ENCODE measurements at places on chromosomes 3 and 15.

GRCh38 chr3:121505256-121505655, 40.5 kb downstream of the POLQ start:
- DNase-seq: no peak

- no peak for DNase-seq
Measured at GRCh38 chr3:25897019-25897418, 107.1 kb downstream of the OXSM start.

GRCh38 chr3:103319912-103320311, 885.1 kb downstream of the ZPLD1 start:
- DNase-seq: no peak

GRCh38 chr3:22045882-22046281, 294.9 kb upstream of the ZNF385D start:
- no peak for DNase-seq

- DNase-seq: no peak
Measured at GRCh38 chr3:117801912-117802239, 1092.3 kb downstream of the TUSC7 start.

DNA sequence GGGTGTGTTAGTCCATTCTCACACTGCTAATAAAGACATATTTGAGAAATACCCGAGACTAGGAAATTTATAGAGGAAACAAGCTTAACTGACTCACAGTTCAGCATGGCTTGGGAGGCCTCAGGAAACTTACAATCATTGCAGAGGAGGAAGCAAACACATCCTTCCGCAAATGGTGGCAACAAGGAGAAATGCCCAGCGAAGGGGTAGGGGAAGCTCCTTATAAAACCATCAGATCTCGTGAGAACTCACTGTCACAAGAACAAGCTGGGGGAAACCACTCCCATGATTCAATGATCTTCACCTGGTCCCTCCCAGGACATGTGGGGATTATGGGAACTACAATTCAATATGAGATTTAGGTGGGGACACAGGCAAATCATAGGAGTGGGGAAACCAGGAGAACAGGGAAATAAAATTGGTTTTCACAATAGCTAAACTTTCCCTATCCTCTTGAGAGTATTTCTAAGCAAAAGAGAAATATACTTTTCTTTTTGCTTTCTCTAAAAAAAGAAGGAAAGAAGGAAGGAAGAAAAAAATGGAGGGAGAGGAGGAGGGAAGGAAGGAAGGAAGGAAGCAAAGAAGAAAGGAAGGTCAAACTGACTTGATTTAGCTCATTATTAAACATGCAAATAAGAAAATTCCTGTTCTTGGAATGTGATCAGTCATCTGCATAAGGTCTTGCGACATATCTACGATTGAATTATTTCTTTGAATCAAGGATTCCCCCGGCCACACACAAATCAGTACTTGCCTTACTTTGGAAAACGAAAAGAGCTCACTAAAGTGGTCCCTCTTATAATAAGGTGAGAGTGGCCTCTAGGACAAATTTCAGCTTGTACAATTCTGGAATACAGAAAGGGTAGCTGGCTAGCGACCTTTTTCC, 75.2 kb downstream of the LIPC start:
- no peak for DNase-seq

DNA sequence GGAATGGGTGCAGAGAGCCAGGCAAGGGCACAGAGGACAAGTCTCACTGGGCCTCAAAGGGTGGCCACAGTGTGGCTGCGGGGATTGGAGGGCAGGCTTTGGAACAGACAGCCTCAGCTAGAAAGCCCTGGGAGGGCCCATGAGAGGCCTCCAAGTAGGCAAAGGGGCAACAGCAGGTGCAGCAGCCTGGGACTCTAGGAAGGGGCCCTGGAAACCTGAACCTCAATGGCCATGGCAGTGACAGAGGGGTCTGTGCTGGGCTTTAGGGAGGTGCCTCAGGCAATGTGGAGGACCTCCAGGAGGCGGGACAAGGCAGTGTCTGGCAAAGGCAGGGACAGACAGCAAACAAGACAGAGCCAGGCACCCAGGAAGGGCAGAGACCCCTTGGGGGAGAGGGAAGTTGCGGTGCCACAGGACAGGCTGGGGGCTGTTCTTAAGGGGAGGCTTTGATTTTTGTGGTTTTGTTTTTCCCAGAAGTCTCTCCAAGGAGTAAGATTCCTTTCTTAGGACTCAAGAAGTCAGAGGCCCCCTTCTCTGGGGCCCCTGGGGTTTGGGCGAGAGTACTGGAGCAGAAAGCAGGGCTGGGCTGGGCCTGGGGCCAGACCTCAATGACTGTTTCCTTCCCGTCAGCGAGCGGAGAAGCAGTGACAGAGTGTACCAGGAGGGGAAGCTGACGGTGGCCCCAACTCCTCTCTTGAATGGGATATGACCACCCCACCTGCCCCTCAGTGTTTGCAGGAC, 9.7 kb downstream of the STOML1 start:
- peak; percentile 44 for DNase-seq

- no peak for DNase-seq
Measured at GRCh38 chr15:57784081-57784511, 77.6 kb downstream of the POLR2M start.

DNA sequence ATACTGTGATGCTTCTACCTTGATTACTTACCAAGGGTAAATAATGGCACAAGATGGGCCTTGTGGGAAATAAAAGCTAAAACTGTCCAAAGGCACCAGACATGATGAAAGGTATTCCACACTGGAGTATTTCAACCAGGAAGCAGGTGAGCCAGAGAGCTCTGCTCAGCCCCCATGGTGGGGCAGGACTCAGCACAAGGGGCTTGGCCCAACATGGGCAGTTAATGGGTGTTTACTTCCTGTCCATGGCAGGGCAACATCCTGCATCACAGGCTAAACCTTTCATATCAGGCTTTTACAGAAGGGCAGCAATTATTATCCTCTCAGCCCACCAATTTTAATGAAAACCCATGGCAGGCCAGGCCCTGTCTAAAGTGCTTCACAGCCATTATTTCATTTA, 38.2 kb downstream of the MAGI1 start:
- no peak for DNase-seq

GRCh38 chr3:170027233-170028102, 10.3 kb upstream of the GPR160 start:
- DNase-seq: no peak

GRCh38 chr3:120420928-120421551, 29.8 kb downstream of the FSTL1 start:
- no peak for DNase-seq

DNA sequence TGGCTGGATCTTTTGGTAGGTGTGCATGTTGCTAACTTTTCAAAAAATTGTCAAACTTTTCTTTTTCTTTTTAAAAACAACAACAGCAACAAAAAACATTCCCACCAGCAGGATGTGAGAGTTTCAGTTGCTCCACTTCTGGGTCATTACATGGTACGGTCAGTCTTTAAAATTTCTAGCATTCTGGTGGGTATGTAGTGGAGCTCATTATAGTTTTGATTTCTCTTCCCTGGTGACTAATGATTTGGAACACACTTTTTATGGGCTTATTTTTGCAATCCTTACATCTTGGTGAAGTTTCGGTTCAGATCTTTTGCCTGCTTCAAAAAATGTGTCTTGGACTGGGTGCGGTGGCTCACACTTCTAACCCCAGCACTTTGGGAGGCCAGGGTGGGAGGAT, 19.3 kb downstream of the ATP1B3 start:
- no peak for DNase-seq

DNA sequence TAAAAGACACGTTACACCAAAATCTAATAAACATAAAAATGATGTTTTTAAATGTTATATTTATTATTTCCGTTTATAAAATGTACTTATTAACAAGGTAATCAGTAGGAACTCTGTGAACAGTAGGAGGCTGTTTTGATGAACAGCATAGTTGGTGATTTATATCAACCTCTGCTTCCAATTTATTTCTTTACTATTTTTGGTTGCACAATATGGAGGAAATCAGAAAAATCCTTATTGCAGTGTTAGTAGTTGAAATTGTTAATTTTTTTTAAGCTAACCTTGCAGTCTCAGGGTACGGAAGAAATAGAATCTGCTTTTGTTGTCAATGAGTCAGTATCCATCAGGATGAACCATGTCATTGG, 5.0 kb upstream of the SNX22 start:
- DNase-seq: no peak

DNA sequence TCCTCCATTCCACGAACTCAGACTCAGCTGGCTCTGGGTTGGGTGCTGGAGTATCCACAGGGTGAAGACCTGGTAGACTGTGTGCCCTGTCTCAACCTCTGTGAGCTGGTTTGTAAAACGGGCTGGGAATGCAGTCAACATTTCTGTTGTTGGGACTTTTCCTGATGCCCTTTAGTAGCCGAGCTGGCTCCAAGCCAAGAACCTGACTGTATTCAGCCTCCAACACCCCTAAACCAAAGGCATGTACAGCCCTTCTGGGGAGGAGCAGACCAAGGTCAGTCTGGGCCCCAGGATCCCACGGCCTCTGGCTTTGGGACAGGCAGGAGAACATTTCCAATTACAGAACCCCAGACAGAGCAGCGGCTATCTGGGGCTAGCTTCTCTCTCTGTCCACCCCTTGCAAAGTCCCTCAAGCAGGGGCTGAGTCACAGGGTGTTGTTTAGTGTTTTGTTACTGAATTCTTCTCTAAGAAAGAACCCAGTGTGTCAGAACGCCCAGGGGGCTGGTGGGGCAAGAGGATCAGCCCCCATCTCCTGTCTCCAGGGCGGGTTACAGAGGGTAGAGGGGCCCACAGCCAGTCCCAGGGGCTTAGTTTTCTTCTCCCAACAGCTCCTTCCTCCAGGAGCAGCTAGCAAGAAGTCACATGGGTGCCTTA, 56.8 kb upstream of the SLC6A6 start:
- no peak for DNase-seq

DNA sequence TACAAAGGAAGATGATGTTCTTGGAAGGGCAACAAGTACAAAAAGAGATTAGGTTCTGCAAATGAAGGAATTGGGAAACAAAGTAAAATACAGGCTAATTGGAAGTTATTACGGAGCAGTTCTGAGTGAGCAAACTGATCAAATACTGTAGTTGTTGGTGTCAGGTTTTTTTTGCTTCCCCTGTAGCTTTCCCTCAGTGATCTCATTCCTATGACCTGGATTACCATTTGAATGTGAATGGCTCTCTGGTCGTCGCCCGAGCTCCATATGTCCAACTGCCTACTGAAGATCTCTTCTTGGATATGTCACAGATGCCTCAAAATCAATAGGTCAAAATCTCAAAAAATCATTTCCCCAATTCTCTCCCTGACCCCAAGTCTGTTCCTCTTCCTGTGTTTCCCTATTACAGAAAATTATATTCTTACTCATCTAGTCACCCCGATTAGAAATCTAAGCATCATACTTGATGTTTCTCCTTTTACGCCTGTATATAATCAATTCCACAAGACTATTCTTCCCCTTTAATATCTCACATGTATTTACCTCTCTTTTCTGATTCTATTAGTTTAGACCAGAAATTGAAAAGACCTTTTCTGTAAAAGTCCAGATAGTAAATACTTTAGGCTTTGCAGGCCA, 29.0 kb downstream of the GOLM2 start:
- DNase-seq: no peak

GRCh38 chr15:44792715-44793114, 56.4 kb downstream of the TRIM69 start:
- DNase-seq: no peak

DNA sequence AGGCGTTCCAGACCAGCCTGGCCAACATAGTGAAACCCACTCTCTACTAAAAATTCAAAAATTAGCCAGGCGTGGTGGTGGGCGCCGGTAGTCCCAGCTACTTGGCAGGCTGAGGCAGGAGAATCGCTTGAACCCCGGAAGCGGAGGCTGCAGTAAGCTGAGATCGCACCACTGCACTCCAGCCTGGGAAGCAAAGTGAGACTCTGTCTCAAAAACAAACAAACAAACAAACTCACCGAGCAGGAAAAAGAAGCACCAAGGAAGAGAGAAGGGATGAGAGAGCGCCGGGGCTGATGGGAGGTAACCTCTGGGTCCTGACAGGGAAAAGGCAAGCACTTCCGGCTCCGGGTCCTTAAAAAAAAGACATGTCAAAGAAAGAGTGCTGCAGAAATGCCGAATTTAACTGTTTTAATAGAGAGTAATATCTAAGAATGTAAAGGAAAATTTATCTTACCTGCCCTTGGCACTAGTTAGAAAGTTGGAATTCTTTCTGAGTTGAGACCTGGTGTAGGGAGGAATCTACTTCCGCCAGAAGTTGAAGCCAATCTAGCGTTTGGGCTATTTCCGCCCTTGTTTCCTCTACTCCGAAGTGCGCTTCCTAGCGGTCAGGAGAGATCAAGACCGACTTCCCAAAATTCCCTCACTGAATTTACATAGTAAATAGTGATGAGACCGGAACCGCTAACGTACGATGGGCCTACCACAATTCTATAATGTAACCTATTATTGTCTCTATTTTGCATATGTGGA, 29.1 kb downstream of the EFCAB12 start:
- peak; percentile 80 for DNase-seq

DNA sequence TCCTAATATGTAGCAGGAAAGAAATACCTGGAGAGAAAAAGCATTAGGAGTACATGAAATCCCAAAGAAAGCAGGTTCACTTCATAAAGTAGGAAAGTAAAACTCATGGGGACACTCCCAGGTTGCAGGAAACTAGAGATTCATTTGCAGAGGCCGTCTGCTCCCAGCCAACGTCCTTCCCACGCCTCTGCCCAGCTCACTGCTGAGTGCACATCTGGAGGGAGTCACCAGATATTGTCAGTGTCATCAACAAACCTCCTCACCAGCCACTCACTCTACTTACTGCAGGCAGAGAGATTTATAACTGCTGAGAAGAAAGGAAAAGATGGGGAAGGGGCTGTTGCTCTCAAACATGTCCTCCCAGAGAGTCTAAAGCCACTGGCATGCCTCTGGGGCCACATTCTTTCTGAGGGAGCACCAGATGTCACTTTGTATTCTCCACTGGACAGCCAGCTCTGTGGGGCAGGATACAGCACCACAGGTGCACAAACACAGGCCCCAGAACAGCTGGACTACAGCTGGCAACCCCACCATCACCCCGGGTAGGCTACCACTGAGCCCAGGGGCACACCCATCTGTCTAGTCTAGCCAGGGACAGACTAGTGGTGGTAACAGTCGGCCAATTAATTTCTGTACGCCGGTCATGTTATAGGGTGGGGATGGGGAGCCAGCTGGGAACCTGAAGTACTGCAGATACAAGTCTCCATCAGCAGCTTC, 64.5 kb downstream of the NPTN start:
- no peak for DNase-seq

- DNase-seq: no peak
Measured at GRCh38 chr3:105347625-105348302, 18.9 kb upstream of the ALCAM start.

Measured in CD4-positive, alpha-beta T cell treated with Interleukin-17A for 4 hours (primary cell).